Activated CD4-positive, alpha-beta T cell treated with anti-CD3 and anti-CD28 coated beads for 24 hours (primary cell): ENCODE measurements at places on chromosomes 1 and 21.

- DNase-seq = no peak
Observed at GRCh38 chr1:98048751-98049325, 128.0 kb upstream of the DPYD start.

DNA sequence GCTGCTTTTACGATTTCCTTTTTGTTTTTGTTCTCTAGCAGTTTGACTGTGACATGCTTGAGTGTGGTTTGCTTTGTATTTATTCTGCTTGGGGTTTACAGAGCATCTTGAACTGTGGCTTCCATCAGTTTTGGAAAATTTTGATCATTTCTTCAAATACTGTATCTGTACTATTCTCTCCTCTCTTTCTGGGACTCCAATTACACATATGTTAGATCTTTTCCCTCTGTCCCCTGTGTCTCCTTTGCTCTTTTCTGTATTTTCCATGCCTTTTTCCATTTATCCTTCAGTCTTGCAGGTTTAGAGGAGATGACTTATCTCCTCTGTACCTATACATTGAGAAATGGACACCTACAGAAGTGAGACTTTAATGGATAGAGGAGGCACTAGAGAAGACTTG is 31.7 kb downstream of the COQ8A start:
- no peak for DNase-seq

- no peak for DNase-seq
Observed at GRCh38 chr1:224696891-224697765, 81.0 kb downstream of the CNIH3 start.

DNA sequence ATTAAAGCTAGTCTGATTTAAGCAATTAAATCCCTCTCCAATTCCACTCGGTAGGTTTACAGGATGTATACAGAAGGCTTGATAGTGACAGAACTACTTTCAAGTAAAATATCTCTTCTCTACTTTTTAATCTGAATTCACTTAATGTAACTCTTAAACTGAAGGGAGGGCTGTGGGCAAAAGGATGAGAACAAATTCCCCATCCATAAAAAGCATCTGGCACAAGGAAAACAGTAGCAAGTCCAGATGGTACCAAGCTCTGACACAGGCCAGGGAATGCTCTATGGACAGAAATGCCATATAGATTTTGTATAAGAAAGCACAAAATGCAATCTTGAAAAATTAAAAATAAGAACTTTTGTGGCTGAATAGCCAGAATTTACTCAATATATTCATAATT is 53.1 kb upstream of the USH2A start:
- no peak for DNase-seq

DNA sequence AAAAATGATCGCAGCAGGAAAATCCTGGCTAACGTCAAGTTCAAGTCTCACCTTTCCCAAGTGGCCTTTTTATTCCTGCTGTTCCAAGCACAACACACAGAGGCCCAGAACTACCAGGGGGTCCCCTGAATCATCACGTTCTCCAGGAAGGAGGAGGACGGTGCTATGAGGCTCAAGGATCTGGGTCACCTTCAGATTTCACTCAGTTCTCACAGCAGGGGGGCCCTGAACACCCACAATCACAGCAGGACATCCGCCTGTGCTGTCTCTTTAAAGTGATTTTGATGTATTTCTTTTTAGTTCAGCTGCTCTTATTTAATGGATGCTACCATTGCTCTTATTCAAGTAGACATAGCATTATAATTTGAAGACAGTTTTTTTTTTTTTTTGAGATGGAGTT is 173.4 kb downstream of the HUNK start:
- no peak for DNase-seq

DNA sequence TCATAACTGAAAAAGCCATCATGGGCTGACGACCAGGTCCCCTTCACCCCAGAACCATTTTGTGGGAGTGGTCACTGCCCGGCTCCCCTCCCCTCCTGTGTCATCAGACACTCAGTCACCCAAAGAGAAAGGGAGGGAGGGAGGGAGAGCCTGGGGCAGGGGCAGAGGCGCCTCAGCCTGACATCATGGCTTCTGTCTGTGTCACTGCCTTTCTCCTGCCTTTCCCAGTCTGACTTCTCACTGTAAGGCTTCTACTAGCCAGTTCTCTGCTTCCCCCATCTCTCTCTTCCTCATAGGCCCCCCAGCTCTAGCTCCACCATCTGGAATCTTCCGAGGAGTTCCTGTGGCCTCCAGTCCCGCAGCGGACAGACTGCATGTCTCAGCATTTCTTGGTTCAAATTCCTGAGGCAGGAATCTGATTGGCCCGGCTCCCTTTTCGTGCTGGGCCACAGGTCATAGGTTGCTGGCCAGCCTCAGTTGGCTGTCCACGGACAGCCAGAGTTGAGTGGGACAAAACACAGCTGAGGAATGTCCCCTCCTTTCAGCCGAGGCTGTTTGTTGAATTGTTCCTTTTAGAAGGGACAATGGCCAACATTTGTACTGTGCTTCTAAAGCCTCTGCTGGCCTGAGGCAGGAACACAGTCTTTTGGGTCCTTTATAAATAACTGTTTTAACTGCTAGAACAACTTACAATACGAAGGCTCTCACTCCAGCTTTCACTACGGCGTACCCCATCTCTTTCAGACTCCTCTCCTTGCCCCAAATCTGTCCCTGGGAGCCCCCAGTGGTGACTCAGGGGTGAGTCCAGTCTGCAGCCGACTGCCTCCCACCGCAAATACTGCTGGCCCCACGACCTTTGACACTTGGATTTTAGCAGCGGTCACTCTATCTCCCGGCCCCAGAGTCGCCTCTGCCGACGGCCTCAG is 18.7 kb upstream of the KANK4 start:
- DNase-seq = no peak

DNA sequence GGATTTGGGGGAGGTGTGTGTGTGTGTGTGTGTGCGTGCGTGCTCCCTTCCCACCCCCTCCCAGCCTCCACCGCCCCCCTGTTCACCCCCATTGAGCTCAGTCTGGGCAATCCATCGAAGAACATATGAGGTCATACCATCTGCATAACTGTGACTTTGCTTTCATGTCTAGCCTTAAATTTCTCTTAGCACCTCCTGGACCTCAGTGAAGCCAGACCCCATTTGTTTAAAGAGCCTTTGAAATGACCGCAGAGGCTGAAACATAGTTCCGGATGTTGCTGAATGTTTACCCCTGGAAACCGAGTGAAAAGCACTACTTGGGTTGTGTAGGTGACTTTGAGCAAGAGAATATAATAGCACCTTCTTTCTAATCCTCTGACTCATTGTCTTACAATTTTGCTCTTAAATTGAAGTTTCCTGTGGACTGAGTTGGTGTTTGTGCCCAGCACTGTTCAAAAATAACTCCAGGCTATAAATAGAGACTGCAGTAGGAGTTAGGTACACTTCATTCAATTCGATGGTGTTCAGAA is 75.4 kb downstream of the UBE4B start:
- no peak for DNase-seq

- DNase-seq = no peak
Observed at GRCh38 chr1:160519642-160520435, 3.2 kb downstream of the SLAMF6 start.

DNA sequence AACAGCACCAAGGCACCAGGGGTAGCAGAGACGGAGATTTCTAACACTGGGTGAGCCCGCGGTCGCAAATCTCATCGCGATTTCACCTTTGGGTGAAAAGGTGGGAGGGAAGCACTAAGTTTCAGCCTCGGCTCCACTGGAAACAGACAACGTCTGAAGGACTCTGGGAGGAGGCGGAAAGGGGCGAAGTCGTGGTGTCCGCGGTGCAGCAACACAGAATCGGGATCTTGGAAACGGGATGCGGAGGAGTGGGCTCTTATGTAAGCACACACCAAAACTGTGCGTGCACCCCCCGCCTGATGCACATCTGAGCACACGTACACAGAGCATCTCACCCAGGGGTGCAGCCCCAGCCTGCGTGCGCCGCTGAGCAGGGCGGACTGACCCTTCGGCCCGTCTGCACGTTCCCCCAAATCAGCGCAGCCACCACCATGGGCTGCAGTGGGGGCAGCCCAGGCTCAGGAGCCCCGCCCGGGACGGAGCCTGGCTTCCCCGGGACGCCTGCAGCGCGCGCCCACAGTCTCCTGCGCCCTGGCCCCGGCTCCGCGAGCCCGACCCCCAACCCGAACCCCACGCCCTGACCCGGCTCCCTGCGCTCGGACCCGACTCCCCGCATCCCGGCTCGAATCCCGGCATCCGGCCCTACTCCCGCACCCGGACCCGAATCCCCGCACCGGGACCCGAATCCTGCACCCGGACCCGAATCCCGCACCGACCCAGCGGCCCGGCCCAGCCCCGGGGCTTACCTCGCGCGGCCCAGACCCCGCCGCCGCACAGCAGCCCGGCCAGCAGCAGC is 670 bp downstream of the CLSTN1 start:
- no peak for DNase-seq

- no peak for DNase-seq
Observed at GRCh38 chr1:182917378-182917777, 35.6 kb downstream of the SHCBP1L start.

DNA sequence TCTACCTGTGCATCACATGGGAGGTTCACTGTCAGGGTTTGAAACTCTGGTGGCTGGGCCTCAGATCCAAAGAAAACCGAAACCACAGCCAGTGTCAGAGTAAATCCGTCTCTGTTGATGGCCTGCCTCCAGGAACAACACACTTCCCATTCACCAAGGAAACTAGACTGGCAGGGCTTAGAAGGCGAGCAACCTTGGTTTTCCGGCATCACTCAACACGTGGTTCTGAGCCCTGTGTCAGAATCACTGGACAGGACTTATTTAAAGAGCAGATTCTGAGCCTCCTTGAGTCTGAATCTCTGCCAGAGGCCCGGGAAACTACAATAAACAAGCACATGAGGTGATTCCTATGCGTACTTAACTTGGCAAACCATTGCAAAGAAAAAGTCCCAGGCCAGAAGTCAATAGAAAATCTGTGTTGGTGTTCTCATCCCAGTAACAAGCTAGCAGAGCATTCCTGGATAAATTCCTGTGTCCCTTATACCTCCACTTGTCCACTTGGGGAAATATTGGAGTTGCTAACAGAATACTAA is 70.0 kb downstream of the KCTD3 start:
- no peak for DNase-seq

GRCh38 chr1:38489844-38490270 is 369.7 kb downstream of the RRAGC start:
- peak; percentile 17 for DNase-seq

DNA sequence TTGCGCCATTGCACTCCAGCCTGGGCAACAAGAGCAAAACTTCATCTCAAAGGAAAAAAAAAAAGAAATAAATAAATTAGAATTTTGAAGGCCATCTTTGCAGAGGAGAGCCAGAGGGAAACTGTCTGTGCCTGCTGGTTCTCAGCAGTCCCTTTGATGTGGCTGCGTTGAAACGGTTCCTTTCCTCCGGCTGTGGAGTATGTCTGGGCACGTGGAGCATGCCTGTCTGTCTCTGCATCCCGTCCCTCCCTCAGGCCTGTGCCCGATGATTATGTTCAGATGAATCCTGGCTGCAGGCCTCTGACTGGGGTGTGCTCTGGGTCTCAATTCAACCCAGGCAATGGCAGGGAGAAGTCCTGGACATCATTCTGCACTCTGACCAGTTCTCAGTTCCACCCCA is 33.4 kb downstream of the KIAA1614 start:
- no peak for DNase-seq

GRCh38 chr1:82858031-82858430 is 1057.3 kb downstream of the ADGRL2 start:
- DNase-seq = no peak

DNA sequence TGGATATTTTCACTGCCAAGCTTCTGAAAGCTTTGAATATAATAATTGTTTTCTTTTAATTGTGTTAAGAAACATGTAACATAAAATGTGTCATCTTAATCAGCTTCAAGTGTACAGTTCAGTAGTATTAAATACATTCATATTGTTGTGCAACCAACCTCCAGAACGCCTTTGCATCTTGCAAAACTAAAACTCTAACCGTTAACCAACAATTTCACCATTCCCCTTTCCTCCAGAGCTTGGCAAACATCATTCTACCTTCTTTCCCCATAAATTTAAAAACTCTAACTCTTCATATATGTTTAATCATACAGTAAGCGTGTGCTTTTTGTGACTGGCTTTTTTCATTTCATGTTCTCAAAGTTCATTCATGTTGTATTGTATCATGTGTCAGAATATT is 2.1 kb downstream of the MNDA start:
- DNase-seq = no peak

- DNase-seq = no peak
Observed at GRCh38 chr1:53467391-53467790, 8.2 kb downstream of the DMRTB1 start.

DNA sequence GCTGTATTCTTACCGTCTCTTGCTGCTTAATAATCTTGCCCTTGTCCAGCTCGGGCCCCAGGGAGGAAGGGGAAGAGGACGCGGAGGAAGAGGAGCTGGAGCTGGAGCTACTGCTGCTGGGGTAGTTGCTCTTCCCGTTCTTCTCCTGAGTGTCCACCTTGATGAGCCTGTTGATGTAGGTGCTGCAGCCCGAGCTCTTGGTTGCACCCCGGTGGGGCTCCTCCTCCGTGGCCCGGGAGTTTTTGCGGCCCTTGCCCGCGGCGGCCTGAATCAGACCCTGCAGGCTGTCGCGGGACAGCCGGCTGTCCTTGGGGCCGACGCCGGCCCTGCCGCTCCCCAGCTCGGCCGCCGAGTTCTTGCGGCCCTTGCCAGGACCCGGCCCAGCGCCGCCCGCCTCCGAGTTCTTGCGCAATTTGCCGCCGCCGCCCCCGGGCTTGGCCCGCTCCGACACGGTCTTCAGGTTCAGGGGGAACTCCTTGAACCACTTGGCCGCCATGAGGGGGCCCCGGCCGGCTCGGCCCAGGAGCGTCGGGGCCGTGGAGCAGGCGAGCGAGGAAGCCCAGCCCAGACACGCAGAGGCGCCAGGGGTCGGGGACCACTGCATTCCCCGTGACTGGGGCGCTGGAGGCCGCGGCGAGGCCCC is 475 bp upstream of the TDRD10 start:
- no peak for DNase-seq
